T-helper 22 cell (primary cell): ENCODE measurements at places on chromosomes 16 and 17.

- peak; percentile 62 for DNase-seq
Observed at GRCh38 chr17:7356072-7356549, 1.2 kb downstream of the TMEM95 start.

DNA sequence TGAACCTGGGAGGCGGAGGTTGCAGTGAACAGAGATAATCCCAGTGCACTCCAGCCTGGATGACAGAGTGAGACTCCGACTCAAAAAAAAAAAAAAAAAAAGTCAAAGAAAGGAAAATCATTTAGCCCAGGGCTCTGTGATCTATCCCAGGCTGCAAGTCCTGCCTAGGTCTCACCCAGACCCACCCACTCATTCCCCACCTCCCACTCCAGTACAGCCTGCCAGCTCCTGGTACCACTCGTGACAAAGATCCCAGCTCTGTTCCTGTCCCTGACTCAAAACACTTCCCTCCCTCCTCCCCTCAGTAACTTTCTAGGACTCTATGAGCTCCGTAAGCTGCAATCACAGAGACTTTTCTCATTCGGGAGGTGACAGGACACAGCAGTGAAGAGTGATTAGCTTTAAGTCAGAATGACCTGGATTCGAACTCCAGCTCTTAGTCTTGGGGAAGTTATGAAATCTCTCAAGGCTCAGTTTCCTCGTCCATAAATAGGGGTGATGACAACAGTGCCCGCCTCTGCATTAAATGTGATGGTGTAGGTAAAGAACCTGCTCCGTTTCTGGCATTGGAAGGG is 28.0 kb upstream of the MRPS23 start:
- DNase-seq: no peak

DNA sequence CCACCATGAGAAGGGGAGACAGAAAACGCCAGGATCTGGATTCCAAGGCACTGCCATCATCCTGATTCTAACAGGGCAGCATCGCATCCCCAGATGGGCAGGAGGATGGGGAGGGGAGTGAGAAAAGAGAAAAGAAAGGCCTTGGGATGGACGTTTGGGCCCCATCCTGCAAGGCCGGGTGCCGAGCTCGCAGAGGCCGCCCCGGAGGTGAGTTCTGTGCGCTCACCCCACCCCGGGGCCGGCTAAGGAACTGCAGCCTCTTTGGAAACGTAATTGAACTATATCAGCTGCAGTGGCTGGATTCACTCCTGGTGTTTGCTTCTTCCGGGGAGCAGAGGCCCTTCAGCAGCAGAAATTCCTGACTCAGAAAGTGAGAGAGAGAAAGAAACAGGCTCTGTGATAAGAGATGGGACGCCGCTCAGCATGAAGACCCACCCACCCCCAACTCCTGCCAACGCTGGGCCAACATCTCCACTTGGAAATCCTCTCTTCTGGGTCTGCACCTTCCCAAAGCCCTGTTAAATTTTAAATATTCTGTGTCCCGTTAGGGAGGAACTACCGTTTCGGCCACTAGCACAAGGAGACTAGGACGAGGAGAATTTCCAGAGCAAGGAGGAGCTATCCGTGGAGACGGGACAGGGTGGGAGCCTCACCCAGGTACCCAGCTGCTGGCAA is 8.5 kb upstream of the SSTR2 start:
- DNase-seq: no peak

GRCh38 chr16:78732696-78733095 is 633.2 kb downstream of the WWOX start:
- DNase-seq: no peak

DNA sequence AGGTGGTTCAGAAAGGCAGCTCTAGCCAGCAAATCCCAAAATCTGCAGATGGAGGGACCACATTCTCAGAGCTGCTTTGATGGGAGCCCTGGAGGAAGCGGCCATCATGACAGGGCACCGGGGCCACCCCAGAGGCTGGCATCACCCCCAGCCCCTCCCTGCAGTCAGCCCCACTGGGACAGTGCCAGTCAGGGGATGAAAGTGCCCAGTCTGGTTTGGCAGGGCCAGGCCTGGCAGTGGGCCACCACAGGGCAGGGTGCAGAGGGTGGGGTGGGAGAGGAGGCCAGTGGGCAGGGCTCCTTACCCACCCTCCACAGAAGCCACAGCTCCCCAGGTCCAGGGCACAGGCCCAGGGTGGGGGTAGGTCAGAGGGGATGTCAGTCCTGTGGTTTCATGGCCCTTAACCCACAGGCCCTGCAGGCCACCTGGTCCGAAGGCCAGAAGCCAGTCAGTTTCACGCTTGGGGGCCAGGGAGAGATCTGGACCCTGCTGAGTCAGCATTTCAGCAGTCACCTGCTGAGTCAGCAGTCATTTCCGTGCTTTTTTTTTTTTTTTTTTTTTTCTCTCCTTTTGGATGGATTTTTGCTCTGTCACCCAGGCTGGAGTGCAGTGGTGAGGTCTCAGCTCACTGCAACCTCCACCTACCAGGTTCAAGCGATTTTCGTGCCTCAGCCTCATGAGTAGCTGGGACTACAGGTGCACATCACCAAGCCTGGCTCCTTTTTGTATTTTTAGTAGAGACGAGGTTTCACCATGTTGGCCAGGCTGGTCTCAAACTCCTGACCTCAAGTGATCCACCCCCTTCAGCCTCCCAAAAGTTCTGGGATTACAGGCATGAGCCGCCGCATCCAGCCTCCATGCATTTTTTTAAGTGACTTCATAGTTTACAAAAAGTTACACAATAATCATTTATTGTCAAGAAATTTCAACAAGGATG is 10.4 kb downstream of the SLC25A10 start:
- DNase-seq: no peak
